Stimulated activated CD4-positive, alpha-beta T cell treated with anti-CD3 and anti-CD28 coated beads, Interleukin-1b, Interleukin-23, amount 100 ng/mL, for 1 hour (primary cell): ENCODE measurements at places on chromosomes 5 and 9.

DNA sequence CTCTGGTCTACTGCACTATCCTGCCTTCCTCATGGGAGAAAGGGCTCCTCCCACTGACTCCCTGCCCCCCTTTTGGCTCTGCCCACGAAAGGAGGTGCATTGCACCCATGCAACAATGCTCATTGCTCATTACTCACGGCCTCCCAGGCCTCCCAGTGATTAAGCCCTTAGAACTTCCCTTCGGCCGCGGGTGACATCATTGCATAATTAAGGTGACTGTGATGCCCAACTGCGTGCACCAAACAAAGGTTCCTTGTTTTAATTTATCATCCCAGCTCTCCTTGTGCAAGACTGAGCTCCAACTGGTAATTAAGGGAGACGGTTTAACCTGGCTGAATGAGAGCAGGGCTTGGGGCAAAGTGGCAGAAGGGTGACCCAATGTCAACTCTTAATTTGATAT, 180.4 kb downstream of the GAS1 start:
- no peak for DNase-seq

- no peak for DNase-seq
These were observed 616 bp downstream of the RNF130 start for GRCh38 chr5:180070756-180071530.

- DNase-seq: no peak
These were observed 72.5 kb upstream of the RASA1 start for GRCh38 chr5:87195104-87195591.

DNA sequence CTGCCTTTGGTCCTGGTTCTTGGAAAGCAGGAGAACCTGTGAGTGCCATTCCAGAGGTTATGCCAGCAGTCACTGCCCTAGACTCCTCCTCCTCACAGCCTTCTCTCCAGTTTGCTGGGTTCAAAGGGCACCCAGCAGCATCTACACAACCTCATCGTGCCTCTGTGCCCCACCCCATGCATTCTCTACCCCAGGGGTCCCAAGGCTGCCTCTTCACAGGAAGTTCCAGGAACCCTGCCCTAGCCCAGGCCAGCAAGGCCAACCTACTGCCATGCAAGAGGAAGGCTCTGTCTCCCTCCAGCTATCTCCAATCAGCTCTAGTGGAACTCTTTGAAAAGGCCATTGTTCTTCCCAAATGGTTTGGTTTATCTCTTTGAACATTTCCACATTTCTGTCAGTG, 21.2 kb downstream of the ENC1 start:
- no peak for DNase-seq

GRCh38 chr5:51018423-51018822, 352.0 kb downstream of the PARP8 start:
- DNase-seq: no peak
